Activated CD8-positive, alpha-beta memory T cell treated with anti-CD3 and anti-CD28 coated beads for 24 hours (primary cell): ENCODE measurements at places on chromosomes 1 and 21.

DNA sequence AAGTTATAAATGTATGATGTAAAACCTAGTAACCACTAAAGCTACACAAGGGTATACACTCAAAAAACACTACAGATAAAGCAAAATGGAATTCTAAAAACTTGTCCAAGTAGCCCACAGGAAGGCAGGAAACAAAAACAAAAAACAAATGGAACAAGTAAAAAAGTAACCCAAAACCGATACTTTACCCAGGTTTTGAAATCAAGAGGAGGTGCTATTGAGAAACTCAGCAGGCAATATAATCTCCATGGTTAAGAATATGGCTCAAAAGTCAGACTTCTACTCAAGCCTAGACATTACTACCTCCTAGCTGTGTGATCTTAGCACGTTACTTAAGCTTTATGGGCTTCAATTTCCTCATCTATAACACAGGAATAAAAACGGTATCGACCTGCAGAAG is 13.3 kb downstream of the RBBP5 start:
- DNase-seq = no peak

GRCh38 chr1:167249702-167250101 is 29.0 kb downstream of the POU2F1 start:
- DNase-seq = no peak

GRCh38 chr1:201827321-201828216 is 1.4 kb upstream of the IPO9 start:
- no peak for DNase-seq

DNA sequence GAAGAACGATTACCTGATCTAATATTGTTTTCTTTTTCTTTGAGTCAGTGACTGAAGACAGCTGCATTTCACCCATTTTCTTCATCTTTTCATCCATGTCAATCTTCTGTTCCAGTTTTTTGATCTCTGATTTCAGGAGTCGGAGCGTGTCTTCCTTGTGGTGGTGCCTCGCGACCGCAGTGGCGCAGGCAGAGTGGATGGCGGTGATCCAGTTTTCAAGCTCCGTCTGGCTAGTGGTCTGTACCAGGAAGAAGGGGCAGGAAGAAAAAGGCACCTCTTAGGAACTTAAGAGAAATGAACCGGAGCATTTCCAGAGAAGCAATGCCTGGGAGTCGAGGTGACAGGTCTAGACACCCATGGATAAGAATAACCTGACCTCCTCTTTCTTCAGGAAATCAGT is 118.3 kb downstream of the TIAM1 start:
- no peak for DNase-seq

DNA sequence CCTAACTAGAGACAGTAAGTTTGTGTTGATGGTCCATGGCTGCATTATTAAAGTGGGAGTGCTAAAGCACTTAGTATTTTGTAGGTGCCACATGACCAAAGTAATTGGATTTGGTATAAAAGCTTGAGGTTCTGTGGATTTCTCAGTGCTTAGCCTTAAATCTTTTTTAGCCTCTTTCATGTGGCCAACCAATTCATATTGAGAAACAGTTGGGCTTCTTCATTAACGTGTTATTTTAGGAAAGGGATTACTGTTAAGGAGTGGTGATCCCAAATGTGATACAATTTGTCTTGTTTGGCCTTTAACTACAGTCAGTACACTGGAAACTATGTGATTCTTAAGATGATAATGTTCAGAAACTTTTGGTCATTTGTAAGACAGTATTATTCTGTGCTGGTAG is 25.5 kb downstream of the MAN1A2 start:
- no peak for DNase-seq

- DNase-seq = no peak
Measured at GRCh38 chr21:33208534-33208933, 21.2 kb upstream of the IFNAR2 start.

DNA sequence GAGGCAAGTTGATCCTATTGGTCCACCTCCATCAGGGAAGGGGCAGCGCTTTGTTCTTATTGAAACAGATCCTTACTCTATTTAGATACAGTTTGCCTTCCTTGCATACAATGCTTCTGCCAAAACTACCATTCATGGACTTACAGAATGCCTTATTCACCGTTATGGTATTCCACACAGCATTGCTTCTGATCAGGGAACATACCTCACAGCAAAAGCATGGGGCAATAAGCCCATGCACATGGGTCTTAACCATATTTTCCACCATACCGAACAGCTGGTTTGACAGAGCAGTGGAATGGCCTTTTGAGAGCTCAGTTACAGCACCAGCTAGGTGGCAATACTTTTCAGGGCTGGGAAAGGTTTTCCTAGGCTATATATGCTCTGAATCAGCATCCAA is 544.8 kb upstream of the ADGRL4 start:
- DNase-seq = no peak

- no peak for DNase-seq
Measured at GRCh38 chr1:53379662-53380002, 51.8 kb upstream of the LRP8 start.
